NCI-H2081 treated with DMSO at 0.1 percent for 48 hours (cell line): ENCODE measurements at places on chromosomes 5 and 9.

- DNase-seq = no peak
These were observed 22.9 kb upstream of the PPIC start for GRCh38 chr5:123059455-123059854.

DNA sequence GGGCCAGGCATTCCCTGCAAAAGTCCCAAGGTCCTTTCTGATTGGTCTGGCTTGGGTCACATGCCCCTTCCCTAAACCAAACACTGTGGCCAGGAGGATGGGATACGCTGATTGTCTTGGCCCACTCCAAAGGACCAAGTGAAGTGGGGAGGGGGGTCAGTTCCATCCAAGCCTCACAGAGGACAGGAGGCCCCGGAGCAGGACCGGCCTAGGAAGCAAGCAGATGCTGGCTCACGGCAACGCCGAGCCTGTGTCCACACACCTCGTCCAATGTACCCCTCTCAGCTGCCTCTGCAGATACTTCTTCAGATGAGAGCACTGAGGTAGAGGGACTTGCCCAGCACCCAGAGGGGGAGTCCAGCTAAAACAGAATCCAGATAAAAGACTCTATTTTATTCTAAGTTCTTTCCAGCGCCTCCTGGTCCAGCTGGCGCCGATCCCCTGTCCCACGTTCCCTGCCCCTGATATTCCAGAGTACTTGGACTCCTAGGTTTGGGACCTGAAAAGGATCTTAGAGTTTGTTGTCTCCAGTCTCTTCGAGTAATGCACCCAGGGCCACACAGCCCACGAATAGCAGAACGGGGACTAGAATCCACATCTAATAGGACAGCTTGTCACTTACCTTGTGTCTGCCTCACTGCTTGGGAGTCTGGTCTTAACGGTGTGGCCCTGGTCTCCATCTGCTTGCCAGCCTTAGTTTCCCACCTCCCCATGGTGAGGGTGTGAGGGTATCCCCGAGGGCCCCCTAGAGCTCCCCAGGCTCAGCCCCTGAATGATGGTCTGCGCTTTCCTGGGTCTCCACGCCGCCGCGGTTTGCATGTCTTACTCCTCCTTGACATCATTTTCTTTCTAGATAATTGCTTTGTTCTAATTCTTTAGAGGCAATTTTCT is 72.4 kb upstream of the UNC5A start:
- no peak for DNase-seq

GRCh38 chr5:156174225-156174624 is 152.7 kb upstream of the SGCD start:
- no peak for DNase-seq

DNA sequence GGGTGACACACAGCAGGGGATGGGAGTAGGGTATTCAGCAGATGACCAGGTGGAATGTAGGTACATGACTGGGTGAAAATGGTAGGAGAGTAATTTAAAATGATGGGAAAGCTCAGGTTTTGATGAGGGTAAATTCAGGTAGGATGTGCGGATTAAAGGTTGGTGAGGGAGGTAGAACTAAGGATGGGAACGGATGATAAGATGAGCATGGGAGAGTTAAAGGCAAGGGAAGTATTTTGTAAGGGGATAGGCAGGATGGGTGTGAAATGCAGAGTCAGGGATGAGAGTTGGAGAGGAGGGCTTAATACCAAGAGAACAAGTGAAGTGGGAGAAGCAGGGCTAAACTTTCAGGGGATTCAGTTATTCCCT is 1.5 kb downstream of the TLN1 start:
- no peak for DNase-seq

- no peak for DNase-seq
These were observed 507.5 kb downstream of the TMEM232 start for GRCh38 chr5:110218981-110219380.

DNA sequence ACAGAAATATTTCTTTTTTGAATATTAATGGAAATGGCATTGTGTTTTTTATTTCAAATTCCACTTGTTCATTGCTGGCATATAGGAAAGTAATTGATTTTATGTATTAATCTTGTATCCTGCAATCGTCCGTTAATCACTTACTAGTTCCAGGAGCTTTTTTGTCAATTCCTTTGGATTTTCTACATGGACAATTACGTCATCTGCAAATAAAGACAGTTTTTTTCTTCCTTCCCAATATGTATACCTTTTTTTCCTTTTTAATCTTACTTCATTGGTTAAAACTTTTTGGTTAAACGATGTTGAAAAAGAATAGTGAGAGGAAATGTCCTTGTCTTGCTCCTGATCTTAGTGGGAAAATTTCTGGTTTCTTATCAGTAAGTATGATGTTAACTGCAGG is 1.5 kb upstream of the TIFAB start:
- DNase-seq = no peak

GRCh38 chr5:170353961-170354360 is 35.2 kb downstream of the KCNMB1 start:
- no peak for DNase-seq

DNA sequence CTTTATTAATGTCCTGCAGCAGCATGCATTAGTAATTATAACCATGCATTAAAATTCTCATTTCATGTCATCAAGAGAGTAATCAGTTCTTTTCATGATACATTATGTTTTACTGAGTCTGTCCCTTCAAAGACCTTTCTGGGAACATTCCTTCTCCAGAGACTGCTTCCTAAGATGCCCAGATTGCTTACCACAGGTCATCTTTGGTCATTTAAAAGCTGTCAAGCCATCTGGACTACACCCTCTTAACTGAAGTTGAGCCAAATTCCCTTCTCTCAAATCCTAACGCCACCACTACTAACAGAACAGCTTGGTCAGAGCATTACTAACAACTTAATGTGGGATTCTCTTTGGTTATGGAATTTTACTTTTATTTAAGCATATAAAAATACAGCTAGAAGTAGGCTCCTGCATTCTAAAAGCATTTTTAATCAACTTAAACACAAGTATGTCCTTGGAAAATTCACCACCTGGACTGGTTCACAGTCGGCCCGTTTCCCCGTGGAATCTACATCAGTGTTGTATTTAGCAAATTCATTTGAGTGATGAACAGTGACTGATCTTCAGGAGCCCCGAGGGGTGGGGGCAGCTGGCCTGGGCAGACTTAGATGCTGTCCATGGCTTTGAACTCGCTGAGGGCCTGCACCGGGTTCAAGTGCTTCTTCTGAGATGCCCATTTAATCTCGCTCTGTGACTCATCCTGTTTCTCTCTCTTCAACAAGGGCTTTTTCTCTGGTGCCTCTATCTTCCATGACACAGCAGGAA is 92.8 kb upstream of the CCDC112 start:
- DNase-seq = no peak

DNA sequence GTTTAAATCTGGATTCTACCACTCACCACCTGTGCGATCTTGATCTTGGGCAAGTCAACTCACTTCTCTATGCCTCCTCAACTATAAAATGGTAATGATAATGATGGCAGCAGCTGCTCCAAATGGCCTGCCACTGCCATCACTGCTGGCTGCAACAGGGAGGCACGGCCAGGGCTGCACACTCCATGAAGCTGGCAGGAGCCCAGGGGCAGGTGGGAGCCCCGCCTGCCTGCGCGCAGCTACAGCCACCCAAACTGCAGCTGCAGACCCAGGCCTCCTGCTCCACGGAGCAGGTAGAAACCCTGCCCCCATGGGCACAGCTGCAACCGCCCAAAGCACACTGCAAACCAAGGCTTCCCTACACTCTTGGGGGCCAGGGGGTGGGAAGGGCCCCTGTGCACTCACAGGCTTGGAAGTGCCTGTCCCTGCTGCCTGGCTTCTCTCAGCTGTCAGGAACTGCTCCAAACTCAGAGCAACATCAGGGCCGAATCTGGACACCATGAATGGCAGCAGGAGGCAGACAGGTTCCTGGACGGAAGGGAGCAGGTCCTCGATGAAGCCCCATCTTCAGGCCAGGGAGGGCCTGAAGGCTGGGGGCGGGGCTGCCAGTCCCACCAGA is 57.6 kb downstream of the PRELID2 start:
- DNase-seq = no peak

GRCh38 chr5:90506221-90506620 is 23.2 kb downstream of the LYSMD3 start:
- no peak for DNase-seq

DNA sequence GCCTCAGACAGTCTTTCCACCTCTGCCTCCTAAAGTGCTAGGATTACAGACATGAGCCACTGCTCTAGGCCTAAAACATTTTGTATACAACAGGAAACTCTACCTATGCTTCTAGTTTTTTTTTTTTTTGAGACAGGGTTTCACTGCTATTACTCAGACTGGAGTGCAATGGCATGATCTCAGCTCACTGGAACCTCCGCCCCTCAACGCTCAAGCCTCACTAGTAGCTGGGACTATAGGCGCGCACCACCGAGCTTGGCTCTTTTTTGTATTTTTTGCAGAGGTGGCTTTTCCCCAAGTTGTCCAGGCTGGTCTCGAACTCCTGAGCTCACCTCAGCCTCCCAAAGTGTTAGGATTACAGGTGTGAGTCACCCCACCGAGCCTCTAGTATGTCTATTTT is 5.4 kb downstream of the HSPA9 start:
- no peak for DNase-seq

DNA sequence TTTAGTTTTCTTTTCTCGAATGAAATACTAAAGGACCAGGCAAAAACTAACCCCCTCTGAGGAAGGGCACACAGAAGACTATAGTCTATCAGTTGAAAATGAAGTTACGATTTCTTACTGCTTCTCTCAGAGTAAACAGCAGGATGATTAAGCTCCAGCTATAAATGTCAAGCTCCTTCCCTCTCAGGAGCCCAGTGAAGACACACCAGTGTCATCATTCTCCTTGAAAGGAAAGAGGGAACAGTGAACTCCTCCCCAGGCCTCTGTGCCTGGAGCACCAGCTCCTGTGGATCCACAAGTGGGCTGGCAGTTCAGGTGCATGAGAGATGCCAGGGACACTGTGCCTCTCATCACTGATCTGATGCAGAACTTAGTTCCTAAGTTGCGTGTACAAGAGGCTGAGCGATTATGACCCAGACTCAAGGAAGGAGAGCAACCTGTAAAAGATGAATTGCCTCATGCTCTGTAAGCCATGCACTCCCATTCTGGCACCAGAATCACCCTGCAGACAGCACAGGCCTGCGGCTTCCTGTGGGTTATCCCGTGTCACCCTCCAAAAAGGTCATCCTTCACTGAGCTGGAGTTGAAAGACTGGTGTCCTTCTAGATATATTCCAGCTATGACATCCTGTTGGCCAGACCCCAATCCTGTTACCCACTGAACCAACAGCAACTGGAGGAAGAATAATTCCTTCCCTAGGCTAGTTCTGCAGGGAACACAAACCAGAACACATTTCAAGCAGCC is 394.0 kb downstream of the SEMA5A start:
- no peak for DNase-seq

GRCh38 chr5:74866596-74867162 is 492 bp upstream of the FAM169A start:
- DNase-seq = no peak

GRCh38 chr5:90747693-90748092 is 189.1 kb downstream of the ADGRV1 start:
- no peak for DNase-seq

- no peak for DNase-seq
These were observed 144.5 kb upstream of the FTMT start for GRCh38 chr5:121707178-121707577.

- no peak for DNase-seq
These were observed 404 bp downstream of the MRNIP start for GRCh38 chr5:179858241-179858585.

GRCh38 chr9:34382879-34383278 is 6.2 kb upstream of the MYORG start:
- no peak for DNase-seq

DNA sequence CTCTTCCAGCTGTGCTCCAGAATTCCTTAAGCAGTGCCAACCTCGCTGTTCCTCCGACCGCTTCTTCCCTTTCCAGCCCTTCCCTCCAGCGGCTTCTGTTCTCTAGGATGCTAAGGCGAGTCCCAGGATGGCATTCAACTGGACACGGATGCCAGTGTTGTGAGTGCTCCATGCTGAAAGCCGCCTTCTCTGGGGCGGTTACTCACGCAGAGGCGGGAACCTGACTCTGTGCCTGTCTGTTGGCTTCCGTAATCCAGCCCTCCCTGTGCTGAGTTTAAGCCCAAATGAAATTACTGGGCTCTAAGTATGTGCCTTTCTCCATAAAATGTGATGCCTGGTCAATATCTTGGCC is 20.2 kb downstream of the COL5A1 start:
- DNase-seq = no peak

DNA sequence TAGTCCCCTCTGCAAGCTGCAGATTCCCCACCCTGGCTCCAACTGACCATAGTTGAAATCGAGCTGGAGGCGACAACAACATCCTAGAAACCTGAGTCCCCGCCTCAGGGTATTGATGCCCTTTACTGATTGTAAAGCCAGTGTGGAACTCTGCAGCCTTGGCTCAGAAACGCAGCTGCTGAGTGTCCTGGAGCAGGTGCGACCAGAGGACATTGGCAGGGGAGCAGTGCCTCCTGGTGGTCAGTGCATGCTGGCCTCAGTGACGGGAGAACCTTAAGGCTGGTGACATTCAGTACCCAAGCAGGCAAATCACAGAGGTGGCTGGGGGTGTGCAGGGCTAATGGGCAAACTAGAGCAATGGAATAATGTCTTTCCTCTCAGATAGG is 20.4 kb upstream of the ZNF354B start:
- no peak for DNase-seq

- no peak for DNase-seq
These were observed 23.1 kb upstream of the TRPM3 start for GRCh38 chr9:71144495-71144894.

DNA sequence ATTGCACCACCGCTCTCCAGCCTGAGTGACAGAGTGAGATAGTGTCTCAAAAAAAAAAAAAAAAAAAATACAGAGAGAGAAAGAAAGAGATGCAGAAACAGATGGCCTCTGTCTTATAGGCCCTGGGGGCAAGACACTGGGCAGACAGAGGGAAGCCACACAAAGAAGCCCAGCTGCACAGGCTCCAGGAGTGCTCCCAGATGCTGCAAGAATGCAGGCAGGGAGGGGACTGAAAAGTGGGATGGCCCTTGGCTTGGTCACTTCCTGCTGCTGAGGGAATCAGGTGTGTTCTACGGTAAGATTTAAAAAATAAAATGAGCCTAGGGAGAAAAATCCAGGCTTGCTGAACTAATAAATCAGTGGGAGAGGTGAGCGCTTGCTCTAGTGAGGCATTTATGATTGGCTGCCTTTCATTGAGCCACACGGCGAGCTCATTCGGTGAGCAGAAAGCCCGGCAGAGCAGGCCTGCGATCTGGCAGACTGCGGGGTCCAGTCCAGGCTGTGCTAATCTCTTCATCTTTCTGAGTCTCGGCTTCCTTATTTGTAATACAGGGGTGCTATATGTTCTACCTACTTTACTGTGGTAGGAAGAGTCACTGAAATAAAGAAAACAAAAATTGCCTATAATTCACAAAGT is 80.6 kb downstream of the RAD23B start:
- no peak for DNase-seq

GRCh38 chr9:12368569-12368968 is 324.6 kb upstream of the TYRP1 start:
- DNase-seq = no peak

GRCh38 chr9:84924266-84924665 is 254.7 kb downstream of the NTRK2 start:
- DNase-seq = no peak

GRCh38 chr9:74503219-74503618 is 6.1 kb downstream of the RORB start:
- no peak for DNase-seq
